EH (cell line): ENCODE measurements at places on chromosomes 6 and 20.

GRCh38 chr6:132506869-132507808, 5.8 kb downstream of the STX7 start:
- no peak for DNase-seq

DNA sequence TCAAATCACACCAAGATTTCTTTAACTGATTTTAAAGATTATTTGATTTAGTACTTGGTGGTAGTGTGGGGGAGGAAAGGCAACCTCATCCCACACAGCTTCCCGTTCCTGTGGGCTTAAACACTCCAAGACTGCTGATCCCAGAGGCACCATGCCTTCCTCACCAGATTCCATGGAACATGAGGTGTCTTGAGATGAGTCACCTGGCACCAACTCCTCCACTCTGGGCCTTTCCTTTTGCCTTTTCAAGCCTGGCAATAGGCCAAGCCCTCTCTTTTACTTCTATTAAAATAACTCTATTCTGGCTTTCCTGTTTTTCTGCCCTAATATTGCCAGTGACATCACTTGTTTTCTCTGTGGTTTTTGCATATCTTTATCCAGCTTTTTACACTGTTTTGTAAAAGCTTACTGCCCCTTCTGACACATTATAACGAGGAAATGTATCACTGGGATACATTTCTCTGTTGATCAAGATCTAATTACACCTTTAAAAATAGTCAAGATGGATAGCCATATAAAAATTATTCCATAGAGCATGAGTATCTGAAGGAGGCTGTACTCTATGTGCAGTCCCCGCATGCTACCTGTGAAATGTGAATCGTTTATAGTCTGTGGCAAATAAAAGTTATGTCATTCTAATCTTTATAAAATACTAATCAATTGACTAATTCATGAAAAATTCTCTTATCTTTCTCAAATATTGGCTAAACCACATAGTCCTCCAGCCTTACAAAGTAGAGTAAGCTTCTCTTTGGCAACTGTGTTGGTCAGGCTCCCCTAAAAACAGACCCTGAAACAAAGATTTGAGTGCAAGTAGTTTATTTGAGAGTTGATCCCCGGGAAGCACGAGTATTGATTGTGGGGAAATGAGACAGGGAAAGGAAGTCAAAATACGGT, 257.8 kb upstream of the KCNQ5 start:
- peak; percentile 98 for DNase-seq

GRCh38 chr6:818196-818595, 125.3 kb upstream of the EXOC2 start:
- no peak for DNase-seq

DNA sequence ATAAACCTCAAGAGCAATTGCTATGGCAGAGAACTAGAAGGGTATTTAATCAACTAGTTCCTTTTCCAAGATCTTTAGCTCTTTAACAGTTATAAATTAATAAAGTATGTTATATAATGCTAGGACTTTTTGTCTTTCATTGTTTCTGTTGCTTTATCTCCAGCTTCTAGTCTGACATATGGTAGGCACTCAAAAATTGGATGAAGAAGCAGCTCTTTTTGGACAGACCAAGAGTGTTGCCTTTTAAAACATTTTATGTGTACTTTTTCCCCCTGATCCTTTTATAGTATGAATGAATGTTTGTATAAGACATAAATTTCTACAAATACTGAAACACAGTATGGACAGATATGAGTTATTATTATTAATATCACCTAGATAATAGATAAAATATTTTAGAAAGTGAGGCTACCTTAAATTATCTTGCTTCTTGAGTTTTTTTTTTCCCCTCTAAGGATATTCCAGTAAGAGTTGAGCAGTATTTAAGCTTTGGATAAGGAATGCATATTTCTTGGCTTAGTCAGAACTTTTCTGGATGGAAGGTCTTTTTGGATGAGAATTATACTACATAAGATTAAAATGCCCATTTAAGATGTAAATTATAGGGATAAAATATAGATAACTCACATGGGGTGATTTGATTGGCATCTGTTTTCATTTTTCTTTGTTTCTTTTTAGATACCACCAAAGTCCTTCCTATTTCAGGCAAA, 16.6 kb downstream of the LAMA2 start:
- DNase-seq = peak; percentile 67
